NT2/D1 (cell line): ENCODE measurements at places on chromosomes 16 and 17.

DNA sequence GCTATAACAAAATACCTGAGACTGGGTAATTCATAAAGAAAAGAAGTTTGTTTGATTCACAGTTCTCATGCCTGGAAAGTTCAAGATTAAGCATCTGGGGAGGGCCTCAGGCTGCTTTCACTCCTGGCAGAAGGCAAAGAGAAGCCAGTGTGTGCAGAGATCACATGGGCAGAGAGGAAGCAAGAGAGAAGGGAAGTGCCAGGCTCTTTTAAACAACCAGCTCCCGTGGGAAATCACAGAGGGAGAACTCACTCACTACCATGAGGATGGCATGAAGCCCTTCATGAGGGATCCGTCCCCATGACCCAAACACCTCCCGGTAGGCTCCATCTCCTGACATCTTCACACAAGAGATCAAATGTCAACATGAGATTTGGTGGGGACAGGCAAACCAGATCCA, 501.6 kb downstream of the MAF start:
- DNase-seq, result no peak

DNA sequence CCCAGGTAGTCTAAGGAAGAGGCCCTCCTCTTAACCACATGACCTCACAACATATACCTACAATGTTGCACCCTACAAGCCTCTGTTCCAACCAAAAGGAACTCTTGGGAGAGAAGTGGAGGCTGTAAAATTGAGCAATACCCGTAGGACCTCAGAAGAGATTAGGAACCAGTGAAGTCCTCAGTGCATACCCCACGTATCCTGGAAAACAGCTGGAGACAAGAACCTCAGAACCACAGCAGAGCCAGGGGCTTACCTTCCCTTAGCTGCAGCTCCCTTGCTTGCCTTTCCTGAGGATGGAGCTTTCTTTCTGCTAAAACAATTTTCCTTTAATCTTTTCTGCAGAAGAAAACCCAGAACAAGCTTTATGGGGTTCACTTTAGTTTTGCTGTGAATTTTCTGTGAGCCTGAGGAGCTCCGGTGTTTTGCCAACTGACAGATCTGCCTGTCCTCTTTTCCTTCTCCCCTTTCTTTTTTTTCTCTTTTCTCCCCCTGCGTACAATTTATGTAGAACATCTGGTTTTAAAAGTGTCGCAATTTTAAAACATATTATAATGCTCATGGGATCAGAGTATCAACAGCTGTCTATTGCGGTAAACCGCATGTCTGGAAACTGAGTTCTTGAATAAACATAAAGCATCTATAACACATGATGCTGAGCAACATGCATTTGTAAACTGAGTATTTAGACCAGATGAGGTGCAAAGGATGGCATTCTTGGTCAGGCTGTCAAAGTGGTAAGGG, 226.4 kb upstream of the MAF start:
- DNase-seq, result no peak

- DNase-seq, result no peak
Measured at GRCh38 chr17:67574658-67575293, 143.0 kb upstream of the NOL11 start.

DNA sequence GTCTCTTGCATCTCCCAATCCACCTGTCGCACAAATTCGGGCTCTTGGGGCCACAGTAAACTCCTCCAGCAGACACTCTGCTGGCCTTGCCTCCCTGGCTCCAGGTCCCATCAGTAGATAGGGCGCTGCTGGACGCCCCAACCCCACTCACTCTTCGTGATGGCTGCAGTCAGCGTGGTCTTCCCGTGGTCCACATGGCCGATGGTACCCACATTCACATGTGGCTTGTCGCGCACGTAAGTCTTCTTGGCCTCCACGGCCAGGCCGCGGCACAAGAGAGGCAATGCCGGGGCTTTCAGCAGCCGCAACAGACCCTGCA, 428 bp downstream of the TUFM start:
- no peak for DNase-seq

DNA sequence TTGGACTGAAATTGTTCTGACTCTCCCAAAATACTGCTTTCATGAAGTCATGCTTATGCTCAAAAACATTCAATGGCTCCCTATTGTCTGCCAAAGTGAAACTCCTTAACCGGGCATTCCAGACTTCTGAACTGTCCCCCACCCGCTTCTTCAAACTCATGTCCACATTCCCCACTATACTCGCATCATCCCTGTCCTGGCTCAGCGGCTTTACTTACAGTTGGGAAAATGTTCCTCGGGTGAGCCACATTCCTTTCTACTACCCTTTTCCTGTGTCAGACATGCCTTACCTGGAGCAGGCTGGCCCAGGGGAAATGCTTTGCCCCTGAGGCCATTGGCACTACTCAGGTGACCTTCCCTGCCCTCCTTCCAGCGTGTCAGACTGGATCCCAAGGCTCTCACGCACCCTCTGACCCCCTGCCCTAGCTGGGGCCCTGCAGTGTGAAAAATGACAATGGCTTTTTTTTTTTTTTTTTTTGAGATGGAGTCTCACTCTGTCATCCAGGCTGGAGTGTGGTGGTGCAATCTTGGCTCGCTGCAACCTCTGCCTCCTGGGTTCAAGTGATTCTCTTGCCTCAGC, 5.3 kb downstream of the CYGB start:
- no peak for DNase-seq

DNA sequence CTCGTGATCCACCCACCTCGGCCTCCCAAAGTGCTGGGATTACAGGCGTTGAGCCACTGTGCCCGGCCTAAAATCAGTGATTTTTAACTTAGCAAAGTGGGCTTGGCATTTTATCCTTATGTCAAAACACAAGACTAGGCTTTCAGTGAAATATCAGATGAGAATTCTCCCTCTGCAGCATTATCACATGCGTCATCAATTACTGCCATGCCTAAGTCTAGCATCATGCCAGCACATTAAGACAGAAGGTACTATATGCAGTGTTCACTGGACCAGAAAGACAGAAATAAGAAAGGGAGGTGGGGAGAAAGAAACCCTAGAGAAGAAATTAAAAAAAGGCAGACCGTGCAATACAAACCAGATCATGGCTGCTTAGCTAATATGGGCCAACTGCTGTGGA, 29.8 kb downstream of the GPATCH8 start:
- DNase-seq, result no peak

GRCh38 chr16:68451676-68452075, 3.4 kb upstream of the SMPD3 start:
- DNase-seq, result no peak

DNA sequence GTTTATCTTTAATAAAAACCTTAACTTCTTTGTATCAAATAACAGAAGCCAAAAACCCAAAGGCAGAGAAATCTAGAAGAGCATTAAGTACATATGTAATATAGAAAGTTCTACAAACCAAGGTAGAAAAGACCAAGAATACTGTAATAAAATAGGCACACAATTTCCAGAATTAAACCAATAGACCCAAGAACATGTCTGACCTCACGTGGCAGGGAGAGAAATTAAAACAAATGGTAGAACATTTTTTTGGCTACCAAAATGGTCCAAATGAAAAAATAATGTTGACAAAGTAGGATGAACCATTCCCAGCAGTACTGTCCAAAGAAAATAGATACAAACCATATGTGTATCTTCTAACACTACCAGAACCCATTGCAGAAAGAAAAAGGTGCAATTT, 183.5 kb downstream of the CPPED1 start:
- no peak for DNase-seq

DNA sequence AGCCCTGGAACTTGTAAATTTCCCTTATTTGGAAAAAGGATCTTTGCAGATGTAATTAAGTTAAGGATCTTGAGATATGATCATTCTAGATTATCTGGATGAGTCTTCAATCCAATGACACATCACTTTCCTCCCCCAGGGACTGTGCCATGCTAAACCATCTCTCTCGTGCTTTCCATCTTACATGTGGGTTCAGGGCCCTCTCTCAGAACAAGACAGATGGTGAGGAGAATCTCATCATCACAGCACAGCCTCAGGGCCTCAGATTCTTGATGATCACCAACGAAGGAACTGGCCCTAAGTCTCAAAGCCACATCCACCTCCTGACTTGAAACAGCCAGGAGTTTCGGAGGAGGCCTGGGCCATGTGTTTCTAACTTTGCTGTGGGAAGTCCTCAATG, 78.7 kb downstream of the LITAF start:
- DNase-seq, result no peak

GRCh38 chr17:61338874-61339478, 60.7 kb upstream of the TBX2 start:
- no peak for DNase-seq

DNA sequence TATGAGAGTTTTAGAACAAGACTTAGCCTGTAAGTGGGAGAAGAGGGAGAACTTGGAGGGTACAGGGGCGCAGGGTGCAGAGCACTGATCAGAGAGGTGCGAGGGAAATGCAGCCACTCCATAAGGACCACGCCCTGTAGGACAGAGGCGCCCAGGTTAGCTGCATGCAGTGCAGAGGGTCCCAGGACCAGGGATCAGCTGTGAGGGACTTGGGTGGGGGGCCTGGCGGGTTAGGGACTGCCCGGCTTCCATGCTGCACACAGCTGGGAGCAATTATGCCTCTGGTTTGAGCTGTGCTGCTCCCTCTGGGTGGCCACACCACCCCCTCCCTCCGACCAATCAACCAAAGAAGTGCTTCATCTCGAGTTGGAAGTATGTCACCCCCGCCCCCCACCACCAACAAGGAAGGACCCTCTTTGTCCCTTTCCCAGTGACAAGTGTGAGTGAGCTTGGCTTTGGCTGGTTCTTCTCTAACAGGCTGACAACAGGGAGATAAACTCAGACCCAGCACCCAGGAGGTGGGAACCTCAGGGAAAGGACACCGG, 22.2 kb upstream of the CLEC18A start:
- no peak for DNase-seq

- no peak for DNase-seq
Measured at GRCh38 chr17:82655523-82655922, 7.3 kb upstream of the WDR45B start.

- DNase-seq, result no peak
Measured at GRCh38 chr16:57800200-57801097, 1.8 kb downstream of the KIFC3 start.

DNA sequence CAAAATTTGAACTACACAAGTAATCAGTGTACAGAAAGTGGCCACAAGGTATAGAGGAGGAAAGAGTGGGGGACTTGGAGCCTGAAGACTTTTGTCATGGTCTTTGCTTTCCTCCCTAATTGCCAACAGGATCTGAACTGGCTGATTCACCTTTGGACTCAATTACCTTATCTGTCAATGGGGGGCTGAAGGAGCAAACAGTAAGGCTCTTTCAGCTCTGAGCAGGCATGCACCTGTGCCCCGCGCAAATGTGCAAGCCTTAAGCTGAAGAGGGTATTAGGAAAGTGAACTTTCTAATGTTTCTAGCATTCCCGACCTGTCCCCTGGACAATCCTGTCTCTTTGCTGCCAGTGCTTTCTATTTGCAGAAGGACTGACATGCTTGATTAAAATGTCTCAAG, 302.7 kb downstream of the CA10 start:
- DNase-seq, result no peak

- no peak for DNase-seq
Measured at GRCh38 chr16:19172098-19172780, 4.2 kb downstream of the SYT17 start.

- DNase-seq, result no peak
Measured at GRCh38 chr16:50302472-50303005, 36.2 kb downstream of the ADCY7 start.
